ENCODE measurements at places on chromosomes 6 and 20. TPM values are rescaled to one million over a fixed set of nuclear protein-coding genes. Genes with fewer than 3 reads are reported as not detected.
A peak's percentile ranks its signal among the peaks of the same experiment; 100 is the strongest.

GRCh38 chr6:45420083-45420908 is 42.6 kb upstream of the SUPT3H start:
- DNase-seq, result no peak

GRCh38 chr20:33947709-33948295 is 45.9 kb upstream of the RALY start:
- DNase-seq, result peak; percentile 89

DNA sequence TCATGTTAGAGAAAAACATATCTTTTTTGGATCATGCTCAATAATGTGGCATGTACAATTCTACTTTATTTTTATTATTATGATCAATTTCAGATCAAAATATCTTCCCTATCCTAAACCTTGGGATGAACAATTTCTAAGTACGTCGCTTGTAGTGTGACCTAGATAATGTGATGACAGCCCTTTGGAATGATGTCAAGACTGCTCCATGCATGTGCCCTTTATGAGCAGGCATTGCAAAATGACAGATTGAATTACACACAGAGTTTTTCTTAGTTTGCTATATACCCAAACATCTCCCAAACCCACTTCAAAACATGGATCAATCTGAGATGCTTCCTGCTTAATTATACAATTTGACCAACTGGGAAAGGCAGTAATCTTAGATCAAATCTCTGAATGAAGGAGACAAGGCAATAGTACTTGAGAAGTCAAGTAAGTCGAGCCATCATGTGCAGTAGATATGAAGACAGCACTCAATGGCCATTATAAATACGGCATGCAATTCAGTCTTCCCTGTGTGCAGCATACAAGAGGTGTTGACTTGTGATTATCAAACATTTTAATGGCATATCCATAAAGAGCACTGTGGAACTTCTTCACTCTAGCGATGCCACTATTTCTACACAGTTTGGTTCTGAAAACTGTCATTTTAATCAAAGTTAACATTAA is 294.8 kb downstream of the RNF144B start:
- no peak for DNase-seq

C20orf202 gene
- total RNA-seq, result not detected

DNA sequence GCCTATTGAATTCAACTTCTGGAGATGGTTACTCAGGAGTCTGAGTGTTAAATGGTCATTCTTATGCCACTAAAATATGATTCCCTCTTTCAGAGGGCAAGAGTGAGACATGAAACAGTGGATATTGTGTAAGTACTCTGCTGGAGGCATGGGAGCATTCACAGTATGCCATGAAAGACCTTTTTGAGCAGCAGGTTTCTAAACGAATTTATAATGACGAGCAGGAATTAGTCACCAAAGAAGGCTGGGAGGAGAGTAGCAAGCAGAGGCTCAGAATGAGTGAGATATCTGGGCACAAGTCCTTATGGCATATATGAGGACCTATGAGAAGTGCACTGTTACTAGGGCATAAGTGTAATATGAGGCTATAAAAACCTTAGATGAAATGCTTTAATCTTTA is 10.9 kb upstream of the MYB start:
- DNase-seq, result no peak

SLC52A3 gene
- 0.69 TPM for total RNA-seq

DNA sequence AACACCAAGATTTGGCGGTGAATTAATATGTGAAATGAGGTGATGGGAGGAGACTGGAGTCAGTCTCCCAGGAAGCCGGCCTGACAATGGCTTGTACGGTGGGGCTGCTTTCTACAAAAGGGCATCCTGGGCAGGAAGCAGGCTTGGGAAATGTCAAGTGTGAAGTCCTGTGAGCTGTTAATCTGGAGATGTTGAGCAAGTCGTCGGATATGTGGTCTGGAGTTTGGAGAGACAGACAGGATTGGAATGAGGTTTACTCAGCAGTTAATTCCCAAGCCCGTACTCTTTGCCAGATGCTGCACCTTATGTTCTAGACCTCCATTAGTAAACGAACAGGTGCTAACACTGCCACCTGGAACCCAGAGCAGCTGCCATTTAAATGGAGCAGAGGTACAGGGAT is 107.7 kb upstream of the FOXC1 start:
- DNase-seq, result no peak

DNA sequence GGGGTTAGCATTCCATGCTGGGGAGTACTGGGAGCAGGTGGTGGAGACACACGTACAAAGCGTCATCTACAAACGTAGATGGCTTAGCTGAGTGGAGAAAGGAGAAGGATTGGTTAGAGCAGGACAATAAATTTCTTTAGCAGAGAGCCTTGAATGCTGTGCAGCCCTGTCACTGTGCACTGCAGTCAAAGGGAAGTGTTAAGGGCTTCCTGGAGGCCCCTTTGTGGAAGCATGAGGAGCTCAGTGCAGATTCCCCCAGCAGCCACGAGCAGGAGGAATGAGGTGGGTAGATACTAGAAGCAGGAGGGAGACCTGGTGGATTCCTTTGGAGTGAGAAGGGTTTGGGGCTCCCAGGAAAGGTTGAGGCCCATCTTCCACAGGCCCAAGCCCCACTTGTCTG is 6.1 kb upstream of the TREML4 start:
- no peak for DNase-seq

DNA sequence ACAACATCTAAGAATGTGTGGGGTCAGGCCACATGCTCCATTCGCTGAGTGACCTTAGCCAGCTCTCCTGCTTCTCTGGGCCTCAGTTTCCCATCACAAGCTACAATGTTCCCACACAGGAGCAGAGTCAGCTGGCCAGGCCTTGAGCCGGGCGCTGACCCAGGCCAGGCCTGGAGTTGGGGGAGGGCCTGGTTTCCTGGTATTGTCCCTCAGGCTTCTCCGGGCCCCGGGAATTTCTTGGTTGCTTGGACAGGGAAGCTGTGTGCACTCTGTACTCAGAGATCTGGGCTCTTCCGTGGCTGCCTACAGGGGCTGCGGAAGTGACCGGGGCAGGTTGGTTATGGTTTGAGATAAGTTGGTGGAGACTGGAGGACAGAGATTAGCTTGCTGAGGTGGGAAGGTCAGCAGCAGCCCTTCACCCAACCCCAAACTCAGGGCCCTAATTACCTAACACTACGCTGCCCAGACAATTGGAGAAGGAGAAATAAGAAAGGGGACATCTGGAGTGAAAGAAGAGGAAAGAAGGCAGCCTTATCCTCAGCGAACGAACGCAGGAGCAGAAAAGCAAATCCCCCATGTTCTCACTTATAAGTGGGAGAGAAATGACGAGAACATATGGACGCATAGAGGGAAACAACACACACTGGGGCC is 6.2 kb downstream of the TGM2 start:
- peak; percentile 38 for DNase-seq

- DNase-seq, result no peak
Measured at GRCh38 chr20:64219202-64219601, 36.3 kb upstream of the PCMTD2 start.

GRCh38 chr6:149166336-149166735 is 151.2 kb upstream of the TAB2 start:
- DNase-seq, result no peak

TINAG gene
- total RNA-seq, result not detected

COX4I2 gene
- not detected for total RNA-seq

- DNase-seq, result no peak
Measured at GRCh38 chr6:63904650-63905248, 269.1 kb downstream of the PHF3 start.

- DNase-seq, result no peak
Measured at GRCh38 chr20:58416835-58417234, 27.8 kb downstream of the VAPB start.

DNA sequence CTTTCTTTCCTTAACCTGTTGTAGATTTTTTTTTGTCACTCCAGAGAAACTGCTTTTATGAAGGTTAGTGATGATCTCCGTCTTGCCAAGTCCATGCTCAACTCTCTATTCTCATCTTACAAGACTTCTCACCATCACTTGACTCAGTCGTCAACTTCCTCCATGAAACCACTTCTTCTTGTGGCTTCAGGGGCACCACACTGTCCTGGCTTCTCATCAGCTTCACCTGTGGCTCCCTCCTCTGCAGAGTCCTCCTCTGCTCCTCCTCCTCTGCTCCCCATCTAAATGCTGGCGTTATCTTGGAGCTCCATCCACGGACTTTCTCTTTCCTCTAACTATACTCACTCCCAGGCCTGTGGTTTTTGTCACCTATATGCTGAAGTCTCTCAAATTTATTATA is 187.5 kb downstream of the BACH2 start:
- no peak for DNase-seq

DNA sequence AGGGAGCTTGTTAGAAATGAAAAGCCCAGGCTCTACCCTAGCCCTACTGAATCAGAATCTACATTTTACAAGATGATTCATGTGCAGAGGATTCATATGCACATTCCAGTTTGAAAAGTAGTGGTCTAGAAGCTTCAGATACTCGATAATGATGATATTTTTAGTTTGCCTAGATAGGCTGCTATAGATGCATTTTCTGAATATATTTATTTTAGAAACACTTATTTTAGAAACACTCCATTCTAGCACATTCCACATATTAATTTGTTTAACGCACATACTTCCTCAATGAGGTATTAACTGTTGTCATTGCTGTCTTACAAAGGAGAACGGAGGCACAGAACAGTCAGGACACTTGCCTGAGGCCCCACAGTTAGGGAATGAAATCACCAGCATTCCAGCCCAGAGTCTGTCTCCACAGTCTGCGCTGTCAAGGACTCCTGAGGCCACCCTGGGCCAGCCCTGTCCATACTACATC is 64.4 kb downstream of the SNAP25 start:
- no peak for DNase-seq

DNA sequence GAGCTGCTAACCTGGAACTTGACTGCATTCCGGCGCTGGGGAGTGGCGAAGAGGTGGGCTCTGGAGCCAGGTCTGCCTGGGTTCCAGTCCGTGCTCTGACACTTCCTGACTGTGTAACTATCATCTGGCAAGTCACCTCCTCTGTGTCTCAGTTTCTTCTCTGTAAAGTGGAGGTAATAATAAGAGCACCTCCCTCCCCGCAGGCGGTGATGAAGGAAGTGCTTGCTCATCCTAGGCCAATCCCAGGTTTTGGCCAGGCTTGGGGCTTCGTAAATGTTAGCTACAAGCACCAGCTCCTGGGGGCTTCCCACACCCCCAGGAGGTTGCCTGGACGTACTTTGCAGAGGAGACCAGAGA is 32.8 kb downstream of the SNAI1 start:
- DNase-seq, result no peak

WFDC10B gene
- not detected for total RNA-seq

GRCh38 chr20:43987018-43987417 is 72.4 kb downstream of the TOX2 start:
- DNase-seq, result no peak

DNA sequence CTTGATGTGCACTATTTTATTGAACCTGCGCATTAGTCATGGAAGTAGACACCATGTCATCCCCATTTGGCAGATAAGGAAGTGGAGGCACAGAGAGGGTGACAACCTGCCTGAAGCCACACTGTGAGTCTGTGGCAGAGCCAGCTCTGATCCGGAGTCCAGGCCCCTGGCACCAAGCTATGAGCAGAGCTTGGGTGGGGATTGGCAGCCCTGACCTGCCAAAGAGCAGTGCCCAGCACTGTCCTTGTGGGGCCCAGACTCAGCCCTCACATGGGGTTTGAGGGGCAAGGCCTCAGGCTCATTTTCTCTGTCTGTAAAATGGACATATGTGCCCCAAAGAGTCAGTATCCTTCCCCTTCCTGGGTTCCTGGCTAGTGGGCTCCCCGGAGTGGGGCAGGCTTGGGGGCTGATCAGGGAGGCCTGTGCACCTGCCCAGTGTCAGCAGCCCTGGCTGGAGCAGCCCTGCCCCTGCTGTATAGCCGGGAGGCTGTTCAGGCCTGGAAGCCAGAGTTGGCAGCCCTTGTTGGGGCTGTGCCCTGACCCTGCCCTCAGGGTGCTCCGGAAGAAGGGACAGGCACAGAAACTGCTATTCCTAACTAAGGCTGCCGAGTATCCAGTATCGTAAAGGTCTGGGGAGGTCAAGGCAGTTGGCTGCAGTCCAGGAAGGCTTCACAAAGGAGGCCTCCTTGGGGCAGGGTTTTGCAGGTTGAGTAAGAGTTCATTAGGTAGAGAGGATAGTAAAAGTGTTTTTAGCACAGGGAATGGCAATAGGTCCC is 38.7 kb downstream of the TGM2 start:
- no peak for DNase-seq

- DNase-seq, result no peak
Measured at GRCh38 chr6:53987522-53987888, 123.7 kb upstream of the MLIP start.

- peak; percentile 92 for DNase-seq
Measured at GRCh38 chr20:23637282-23638221, at the start of gene CST3. CST3 (minus strand) TSS chr20:23637955; CDS start chr20:23637862, 93 bp downstream.

DNA sequence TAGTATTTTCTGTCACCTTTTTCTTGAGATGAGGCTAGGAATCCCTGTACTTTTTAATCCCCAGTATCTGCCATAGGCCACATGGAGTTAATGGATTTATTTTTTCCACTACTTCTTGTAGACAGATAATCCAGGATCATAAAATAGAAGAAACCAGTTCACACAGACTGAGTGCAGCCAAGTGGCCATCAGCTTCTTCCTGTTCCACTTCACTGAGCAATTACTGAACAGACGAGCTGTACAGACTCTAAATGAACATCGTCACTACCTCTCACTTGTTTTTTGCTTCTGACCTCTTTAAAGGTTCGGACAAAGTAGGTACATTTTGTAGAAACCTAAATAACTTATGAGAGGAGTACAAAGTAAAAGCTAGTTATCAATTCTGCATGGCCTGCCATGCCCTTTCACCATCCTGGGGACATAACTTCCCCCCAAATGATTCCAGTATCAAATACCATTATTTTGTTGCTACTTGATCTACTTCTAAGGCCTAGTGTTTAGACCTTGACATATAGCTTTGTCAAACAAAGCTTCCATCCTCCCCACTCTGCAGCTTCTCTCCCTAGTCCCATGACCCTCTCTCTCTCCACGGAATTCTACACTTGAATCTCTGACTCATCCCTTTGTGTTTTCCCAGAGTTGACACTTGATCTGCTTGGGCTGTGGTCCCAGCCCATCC is 34.4 kb upstream of the ARHGAP18 start:
- DNase-seq, result no peak

CCR6 gene
- total RNA-seq, result not detected

GRCh38 chr6:45759472-45759810 is 256.2 kb downstream of the CLIC5 start:
- no peak for DNase-seq

- no peak for DNase-seq
Measured at GRCh38 chr6:121492536-121492935, 57.1 kb downstream of the GJA1 start.

SRMS gene
- total RNA-seq, result not detected

GCNT2 gene
- total RNA-seq, result 1.8 TPM

DNA sequence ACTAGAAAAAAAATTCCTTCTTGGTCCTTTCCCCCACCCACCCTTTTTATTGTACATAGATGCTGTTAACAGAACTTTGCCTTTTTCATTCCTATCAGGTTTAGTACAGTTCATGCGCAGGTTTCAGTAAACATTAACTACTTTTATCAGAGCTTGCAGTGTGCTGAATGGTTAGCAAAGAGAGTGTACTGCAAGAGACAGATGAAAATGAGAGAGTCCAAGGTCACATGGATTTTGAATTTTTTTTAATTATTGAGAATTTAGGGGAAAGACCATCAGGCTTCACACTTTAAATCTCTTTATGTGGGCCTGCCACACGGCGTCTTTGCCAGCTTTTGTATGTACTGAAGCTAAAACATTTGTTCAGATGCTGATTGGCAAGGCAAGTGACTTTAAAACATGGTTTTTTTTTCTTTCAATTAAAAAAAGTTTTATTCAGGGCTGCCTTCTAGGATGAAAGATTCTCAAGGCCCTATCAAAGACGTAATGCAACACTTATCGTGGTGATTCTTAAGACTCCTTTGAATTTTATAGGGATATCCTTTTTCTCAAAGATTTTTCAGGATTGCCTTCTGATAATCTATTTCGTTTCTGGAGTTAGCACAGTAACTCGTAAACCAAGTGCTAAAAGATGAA is 32.2 kb downstream of the RREB1 start:
- DNase-seq, result no peak

- DNase-seq, result no peak
Measured at GRCh38 chr20:32496811-32497533, 88.2 kb downstream of the NOL4L start.

Data from K562 (cell line).